ENCODE measurements at places on chromosomes 3 and 15.

DNA sequence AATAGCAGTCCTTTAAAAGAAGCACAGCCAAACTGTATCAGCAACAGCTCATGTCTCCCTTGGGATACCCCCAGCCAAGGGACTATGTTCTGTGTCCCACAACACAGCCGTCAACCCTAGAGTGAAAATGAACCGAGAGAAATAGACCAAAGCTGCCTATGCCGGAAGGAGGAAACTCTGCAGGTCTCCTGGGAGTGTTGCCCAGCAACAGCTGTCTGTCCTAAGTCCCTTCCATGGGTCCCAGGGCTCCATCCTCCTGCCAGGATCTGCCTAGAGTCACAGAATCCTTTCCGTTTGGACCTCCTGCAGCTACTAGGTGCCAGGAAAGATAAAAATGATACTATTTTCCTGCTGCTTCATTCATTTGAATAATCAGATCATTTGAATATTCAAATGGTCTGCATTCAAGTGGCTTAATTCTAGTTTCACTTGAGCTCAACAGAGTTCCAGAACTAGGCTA is 53.1 kb downstream of the TRANK1 start:
- DNase-seq = no peak

- peak; percentile 96 for DNase-seq
Observed at GRCh38 chr3:159928666-159929065, 60.0 kb upstream of the IL12A start.

DNA sequence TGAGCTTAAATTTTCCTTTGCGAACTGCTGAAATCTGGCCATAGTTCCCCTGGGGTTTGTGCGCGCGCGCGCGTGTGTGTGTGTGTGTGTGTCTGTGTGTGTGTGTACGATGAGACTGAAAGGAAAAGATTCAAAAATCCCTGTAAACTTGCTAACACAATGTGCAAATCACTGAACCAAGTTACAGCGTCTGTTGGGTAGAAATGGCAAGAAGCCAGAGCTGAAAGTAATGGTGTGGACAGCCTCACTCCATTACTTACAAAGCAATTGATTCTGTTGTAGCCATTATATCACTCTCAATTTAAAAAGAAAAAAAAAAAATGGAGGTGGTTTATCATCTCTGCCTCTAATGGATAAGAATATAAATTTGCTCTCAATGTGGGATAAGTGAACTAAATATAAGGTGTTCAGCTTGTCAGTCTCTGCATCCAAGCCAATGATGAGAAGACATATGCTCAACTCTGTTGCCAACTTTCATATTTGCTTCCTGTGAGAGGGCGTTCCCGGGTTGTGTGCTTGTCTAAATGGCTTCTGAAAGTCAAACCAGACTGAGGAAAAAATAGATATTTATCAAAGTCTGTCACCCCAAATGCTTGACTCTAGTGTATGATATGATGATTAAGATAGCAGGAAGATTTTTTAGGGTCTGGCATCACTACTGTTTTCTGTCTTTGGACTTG is 422.2 kb downstream of the ZNF385D start:
- no peak for DNase-seq

- no peak for DNase-seq
Observed at GRCh38 chr3:58352626-58353025, 19.9 kb downstream of the PXK start.

DNA sequence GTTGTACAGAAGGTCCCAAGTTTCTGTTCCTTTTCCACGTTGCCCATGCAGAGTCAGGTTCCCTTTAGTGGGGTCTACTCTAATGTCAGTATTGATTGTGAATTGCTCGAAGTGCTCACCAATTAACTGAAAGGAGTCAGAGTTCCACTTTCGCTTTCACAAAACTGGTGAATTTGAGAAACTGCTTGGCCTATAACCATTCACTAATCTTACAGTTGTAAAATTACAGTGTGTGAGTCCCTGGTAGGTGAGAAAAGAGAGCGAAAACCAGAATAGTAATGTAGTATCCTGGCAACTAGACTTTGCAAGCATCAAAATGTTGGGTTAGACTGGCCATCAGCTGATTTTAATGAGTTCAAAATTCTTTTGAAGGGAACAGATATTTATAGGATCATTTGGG is 237.5 kb upstream of the CHRM5 start:
- no peak for DNase-seq

GRCh38 chr15:88419830-88420229 is 47.4 kb downstream of the MRPL46 start:
- peak; percentile 9 for DNase-seq

- DNase-seq = no peak
Observed at GRCh38 chr15:85414037-85414436, 33.6 kb downstream of the AKAP13 start.

DNA sequence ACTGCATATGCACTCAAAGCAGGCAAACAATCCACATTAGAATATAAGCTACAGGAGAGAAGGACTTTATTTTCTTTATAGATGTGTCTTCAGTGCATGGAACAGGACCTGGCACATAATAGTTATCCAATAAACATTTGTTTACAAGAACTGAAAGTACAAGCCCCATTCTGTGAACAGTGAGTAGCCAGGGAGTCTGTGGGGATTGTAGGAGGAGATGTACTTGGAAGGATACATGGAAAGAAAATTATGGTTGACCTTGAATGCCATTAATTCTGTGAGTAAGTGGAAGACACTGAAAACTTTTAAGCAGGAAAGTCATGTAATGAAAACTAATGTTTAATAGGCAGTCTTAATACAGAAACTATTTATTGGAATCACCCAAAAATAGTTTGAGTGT is 28.3 kb downstream of the MASP1 start:
- DNase-seq = no peak

DNA sequence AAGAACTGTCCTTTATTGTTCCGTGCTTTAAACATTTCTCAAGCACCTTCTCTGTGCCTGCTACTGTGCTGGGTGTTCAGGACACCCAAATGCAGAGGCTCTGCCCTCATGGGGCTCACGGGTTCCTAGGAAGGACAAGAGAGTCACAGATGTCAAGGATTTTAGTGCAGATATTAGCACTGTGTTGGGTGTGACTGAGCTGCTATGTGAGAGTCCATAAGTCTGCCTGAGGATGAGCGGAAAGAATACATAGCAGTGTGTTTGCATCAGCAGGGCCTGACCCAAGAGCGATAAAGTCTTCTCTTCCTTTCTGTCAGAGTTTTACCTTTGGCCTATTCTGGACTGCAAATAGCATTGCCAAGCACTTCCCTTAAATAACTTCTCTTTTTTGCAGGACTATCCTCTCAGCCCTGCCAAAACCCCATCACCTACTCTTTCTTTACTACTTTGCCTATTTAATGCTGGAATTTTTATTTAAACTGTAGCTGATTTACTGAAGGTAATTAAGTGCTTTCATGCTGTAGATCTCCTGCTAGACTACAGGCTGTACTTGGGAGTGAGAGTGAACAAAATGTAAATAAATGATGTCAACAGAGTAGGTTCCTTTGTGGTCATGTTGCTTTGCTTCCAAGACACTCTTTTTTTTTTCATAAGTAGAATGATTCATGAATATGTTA is 459.4 kb upstream of the TPRG1 start:
- no peak for DNase-seq

All from epithelial cell of proximal tubule (primary cell).